Fibroblast of the conjunctiva (primary cell): ENCODE measurements at places on chromosomes 1 and 21.
A peak's percentile ranks its signal among the peaks of the same experiment; 100 is the strongest.

DNA sequence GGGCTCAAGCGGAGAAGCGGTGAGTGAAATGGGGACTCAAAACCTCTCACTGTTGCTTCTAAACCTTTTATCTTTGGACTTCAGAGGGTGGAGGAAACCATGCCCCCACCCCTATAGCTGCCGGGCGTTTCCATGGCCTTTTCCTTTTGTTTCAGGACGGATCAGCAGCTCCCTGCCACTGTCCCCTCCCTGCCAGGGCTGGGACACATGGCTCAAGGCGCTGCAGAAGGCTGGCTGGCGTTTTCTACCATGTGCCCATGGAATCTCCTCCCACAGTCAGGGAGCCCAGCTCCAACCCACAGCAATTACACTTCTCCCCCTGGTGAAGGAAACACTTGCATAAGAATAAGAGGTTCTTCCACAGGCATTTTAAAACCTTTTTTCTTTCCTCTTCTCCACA, 812.7 kb downstream of the PLA2G4A start:
- DNase-seq, result no peak

DNA sequence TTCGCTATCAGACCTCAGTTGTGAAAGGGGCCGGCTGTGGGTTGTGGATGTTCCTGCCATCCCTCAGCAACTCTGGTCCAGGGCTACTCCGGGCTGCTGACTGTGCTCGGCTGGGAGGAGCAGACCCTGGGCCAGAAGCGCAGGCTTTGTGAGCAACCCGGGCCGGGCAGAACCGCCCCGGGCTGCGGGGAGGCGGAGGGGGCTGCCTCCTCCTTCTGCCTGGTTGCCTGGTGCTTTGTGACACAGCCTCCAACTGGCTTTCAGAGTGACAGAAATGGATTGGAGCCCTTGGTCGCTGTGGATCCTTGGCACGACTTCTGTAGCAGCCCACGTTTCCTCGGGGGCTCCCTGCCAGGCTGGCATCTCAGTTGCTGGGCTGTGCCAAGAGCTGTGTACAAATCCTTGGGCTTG, 10.0 kb downstream of the DRAXIN start:
- no peak for DNase-seq

DNA sequence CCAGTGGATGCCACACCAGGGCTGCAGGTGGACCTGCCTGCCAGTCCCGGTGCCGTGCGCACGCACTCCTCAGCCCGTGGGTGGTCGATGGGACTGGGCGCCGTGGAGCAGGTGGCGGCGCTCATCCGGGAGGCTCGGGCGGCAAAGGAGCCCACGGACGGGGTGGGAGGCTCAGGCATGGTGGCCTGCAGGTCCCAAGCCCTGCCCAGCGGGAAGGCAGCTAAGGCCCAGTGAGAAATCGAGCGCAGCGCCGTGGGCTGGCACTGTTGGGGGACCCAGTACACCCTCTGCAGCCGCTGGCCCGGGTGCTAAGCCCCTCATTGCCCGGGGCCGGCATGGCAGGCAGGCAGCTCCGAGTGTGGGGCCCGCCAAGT, 1171.8 kb upstream of the B3GALT2 start:
- DNase-seq, result no peak

GRCh38 chr1:2534687-2535441, 4.8 kb upstream of the HES5 start:
- DNase-seq, result peak; percentile 10

DNA sequence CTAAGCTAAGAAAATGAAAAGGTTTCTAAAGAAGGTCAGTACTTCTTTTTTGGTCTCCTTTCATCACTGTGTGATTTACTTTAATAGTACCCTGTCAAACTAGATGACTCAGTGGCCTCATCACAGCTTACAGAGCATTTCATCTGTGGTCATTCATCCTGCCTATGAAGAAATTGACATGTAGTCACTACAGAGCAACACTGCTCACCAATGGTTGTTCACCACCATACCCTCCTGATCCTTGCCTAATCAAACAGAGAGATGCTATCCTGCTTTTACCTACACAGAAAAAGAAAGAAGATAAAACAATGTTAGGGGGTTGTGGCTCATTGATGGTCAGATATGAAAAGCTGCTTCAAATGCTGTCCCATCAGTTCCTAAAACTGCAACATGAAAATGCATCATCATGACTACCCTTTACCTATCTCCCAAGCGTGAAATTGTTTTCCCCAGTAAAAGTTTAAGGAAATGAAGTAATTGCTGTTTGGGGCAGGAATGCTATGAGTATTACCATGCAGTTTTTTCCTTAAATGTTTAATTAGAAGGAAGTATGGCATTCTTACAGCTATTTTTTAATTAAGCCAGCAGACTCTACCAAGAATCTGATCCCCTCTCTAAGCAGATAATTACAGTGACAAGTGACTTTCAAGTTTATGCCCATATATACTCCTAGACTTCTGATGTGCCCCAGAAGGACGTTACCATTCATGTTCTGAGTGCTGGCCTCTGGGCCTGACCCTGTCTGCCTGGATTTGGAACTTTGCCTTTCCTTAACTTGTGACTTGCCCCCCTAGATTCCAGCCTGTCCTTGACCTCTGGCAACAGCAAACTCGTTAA, 46.1 kb upstream of the FBXO28 start:
- no peak for DNase-seq

GRCh38 chr1:161173711-161174110, 3.6 kb downstream of the B4GALT3 start:
- DNase-seq, result no peak

GRCh38 chr1:110481968-110482623, 31.1 kb downstream of the PROK1 start:
- no peak for DNase-seq

DNA sequence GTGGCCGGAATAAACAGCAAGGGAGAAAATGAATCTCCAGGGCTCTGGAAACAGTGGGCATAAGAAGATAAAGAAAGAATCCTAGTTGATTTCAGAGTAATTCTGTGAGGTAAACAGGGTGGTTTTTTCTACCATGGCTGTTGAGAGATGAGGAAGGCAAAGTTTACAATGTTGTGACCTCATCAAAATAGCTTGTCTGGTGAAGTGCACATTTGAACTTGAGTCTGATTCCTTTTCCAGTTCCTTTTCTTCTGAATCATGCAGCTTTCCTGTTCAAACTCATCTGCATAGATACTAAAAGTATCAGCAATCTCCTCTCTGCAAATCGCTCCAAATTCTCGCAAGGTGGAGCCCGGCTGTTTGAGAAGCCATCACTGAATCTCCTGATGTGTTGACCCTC, 161.7 kb downstream of the PLPP3 start:
- no peak for DNase-seq

GRCh38 chr1:226044514-226045101, 17.9 kb upstream of the H3-3A start:
- no peak for DNase-seq

DNA sequence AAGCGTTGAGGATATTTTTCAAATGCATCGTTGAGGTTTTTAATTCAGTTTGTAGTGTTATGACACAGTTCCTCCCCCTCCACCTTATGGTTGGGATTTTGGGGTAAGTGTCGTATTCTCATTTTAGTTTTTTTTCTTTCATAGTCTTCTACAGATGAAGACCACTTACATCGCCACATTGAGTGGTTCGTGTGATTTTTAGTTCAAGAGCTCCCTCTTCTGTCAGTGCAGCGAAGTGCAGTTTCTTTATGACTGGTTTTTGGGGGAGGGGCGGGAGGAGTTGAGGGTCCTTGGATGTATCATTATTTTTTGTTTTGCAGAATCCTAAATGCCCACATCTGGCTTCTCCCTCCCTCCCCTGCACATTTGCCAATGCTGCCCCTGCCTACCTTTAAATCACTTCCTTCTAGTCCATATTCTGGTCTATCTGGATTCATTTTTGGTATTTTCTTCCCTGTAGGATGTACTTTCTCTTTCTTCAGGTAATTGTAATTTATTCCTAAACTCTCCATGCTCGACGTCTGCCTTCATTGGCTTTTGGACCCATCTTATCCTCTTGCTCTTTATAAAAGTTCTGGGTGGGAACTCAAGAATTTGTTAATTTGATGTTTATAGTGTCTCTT, 433.1 kb downstream of the CAMTA1 start:
- peak; percentile 28 for DNase-seq

DNA sequence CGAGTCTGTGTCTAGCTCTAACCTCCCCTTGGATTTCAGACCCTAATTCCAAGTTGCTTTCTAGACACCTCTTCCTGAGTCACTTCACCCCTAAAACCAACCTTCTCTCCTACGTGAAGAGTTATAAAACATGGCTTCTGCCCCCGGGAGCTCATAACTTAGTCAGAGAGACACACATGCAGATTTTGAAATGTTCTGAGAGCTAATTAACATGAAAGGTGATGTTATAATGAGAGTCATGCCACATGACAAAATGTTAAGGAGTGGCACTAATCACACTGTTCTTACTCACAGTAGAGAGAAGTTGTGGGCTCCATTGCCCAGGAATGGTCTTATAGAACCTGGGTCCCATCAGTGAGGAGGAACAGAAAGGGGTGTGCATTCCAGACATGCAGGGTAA, 117.1 kb downstream of the LRIG2 start:
- no peak for DNase-seq
